Stimulated activated CD4-positive, alpha-beta T cell treated with anti-CD3 and anti-CD28 coated beads, Interleukin-1b, Interleukin-23, amount 100 ng/mL, for 1 hour (primary cell): ENCODE measurements at places on chromosomes 11 and 22.

GRCh38 chr11:122308226-122308625 lies 192.2 kb upstream of the BLID start:
- DNase-seq: no peak

DNA sequence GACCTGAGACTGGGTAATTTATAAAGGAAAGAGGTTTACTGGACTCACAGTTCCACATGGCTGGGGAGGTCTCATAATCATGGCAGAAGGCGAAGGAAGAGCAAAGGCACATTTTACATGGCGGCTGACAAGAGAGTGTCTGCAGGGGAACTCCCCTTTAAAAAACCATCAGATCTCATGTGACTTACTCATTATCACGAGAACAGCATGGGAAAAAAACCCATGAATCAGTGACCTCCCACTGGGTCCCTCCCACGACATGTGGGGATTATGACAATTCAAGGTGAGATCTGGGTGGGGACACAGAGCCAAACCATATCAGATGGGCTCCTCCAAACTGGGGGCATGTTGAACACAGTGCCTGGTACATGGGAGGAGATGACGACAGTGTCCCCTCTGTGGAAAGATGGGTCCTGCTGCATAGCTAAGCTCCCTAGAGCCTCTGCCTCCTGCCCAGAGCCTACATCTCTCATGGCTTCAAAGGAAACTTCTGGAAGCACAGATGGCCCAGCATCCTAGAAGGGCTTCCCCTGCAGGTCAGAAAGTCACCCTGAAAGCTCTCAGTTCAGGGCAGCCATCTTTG lies 46.1 kb downstream of the MYEOV start:
- DNase-seq: no peak

- DNase-seq: no peak
Observed at GRCh38 chr11:36162006-36162882, 127.0 kb downstream of the COMMD9 start.

GRCh38 chr11:34302046-34302921 lies 55.5 kb downstream of the ABTB2 start:
- no peak for DNase-seq

- DNase-seq: no peak
Observed at GRCh38 chr22:21031545-21032036, 770 bp downstream of the SLC7A4 start.

DNA sequence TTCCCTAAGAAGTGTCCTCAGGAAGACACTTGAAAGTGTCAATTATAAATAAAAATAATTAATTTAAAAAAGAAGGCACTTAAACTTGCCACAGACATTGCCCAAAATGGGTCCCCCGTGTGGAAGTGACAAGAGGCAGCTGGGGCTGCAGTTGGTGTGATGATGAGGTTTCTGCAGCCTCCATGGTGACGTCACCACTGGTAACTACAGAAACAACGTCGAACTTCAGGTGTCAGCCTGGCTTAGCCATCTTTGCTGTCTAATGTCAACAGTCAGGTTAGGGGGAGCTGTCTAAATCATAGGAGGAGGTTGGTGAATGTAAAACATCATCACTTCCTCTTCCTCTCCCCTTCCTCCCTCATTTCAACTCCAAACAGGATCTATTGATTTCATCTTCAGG lies 328.6 kb downstream of the MN1 start:
- DNase-seq: no peak

DNA sequence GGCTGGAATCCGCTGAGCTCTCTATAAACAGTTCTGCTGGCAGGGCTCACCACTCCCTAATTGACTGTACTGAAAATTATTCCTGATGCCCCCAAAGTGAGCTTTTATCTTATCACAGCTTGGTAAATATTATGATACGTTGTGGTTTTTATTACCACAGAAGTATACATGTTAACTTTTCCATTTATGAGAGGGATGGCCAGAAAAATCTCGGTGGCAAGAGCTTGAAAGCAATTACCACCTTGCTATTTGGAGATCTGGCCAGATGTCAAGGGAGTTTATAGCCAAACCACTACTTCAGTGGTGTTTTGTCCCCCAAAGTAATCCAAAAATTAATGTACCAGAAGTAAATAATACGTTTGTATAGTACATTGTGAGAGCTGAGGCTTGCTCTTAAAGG lies 75.4 kb upstream of the RCN1 start:
- DNase-seq: no peak

DNA sequence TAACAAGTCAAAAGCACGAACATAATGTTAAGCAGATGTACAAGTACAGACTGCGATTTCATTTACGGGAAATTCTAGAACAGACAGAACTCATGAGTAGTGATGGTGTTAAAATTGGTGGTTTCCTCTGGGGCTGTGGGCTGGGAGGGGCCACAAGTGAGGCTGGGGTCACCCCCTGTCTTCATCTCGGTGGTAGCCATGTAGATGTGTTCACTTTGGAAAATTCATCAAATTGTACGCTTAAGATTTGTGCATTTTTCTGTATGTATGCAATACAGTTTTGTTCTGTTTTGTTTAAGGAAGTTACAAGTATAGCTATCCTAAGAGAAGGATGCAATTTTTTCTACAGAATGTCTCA lies 504 bp upstream of the ASCC2 start:
- no peak for DNase-seq

GRCh38 chr22:20089977-20090729 lies 10.1 kb downstream of the DGCR8 start:
- no peak for DNase-seq

GRCh38 chr11:102287964-102288724 lies 29.1 kb upstream of the BIRC3 start:
- no peak for DNase-seq

DNA sequence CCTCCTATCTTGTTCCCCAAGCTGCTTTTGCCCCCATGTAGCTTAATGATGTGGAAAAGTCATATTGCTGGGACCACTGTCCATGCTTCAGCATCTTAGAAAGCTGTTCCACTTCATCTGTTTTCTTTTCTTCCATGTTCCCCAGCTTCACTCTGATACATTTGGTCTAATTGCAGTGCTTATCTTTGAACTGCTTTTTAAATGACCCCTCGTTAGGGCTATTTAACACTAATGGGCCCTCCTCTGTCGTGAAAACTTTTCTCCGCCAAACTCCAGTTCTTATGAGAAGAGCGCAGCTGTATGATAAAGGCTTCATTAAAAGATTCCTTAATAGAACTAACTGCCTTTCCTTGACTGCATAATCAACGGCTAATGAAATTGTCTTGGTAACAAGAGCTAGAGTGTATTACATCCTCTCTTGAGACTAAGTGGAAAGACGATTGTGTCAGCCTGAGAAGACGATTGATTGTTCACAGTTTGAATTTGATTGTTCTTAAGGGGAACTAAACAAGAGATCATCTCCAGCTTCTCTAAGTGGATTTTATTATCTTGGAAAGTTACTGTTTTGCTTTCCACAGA lies 165.0 kb upstream of the MTNR1B start:
- DNase-seq: no peak

GRCh38 chr11:75700940-75701339 lies 16.7 kb upstream of the MOGAT2 start:
- no peak for DNase-seq
